Activated effector memory CD4-positive, alpha-beta T cell treated with anti-CD3 and anti-CD28 coated beads, Interleukin-2, amount 50 U/mL, for 16 hours (primary cell): ENCODE measurements at places on chromosomes 16 and 17.

DNA sequence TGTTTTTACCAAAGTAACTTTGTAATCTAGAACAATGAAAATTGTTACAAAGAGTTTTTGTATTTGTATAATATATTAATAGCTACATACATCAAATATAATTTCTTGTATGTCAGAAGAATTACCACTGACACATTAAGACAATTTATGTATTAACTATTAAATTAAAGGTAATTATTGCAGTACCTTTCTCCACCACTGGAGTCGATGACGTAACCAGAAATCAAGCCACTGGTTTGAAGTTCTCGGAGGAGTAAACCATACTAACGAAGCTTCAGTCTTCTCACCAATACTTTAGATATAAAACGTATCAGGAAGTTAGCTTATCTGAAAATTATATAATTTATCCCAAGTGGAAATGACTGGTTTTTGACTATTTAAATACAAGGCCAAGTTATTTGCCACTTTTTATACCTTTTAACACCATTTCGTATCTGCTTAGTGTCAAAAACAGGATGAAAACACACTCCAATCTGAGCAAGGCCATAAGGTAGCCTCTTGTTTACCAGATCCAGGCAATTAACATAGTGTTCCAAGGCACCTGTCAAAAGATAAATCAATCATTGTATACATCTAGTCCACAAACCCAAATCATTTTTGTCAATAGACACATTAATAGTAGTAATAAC is 4.3 kb downstream of the POLG2 start:
- no peak for DNase-seq

DNA sequence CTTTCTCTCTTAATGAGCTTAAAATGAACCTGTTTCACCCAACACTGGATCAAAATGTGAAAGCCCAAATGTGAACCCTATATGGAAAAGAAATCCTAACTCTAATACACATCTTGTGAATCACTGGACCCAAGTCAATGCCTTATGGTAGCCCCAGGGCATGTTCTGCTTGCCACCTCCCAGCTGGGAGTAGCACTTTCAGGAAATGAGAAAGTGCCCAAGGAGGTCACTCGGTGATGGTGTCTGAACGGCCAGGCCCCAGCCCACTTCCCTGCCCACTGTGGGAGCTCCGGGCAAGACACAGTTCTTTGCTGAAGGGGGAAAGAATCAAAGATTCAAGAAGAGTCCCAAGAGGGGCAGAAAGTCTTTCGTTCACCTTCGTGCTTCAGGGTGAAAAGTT is 46.1 kb downstream of the GTF3C1 start:
- DNase-seq: no peak

DNA sequence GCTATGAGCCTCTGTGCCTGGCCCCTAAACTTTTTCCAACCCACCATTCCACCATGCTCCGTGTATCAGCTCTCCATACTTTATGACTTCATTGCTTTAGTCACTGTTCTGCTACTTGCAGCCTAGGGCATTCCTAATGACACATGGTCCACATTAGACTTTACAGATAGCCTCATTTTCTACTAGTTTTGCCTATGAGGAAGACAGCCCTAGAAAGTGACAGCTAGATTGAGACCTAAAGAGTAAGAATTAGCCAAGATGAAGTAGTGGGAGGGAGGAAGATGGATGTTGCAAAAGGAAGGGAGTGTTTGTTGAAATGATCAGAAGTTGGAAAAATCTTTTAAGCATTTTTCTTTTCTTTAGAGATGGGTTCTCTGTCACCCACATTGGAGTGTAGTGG is 11.0 kb downstream of the C16orf54 start:
- no peak for DNase-seq

DNA sequence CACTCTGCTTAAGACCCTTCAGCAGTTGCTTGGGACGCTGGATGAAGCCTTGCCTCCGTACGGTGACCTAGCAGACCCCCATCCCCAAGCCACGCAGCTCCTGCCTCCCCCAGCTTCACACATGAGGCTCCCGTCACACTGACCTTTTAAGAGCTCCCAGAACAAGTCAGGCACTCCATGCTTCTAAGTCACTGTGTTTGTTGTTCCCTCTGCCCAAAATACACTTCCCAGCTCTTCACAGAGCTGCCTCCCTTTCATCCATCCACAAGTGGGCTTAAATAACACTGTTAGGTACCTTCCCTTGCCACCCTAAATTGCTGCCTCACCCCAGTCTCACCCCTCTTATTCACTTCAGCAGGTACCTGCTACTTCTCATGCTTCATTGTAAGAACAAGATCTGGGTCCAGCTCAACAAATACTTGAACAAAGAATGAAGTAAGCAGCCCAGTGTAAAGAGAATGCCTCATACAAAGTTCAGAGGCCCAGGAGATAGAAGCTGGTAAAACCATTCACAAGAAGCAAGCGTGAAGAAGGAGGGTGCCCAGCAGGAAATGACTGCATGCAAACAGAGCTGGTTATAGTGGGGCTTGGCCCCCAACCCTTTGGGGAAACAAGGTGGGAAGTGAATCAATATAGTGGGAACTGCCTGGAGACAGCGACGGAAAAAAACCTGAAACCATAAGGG is 5.8 kb downstream of the ZC3H7A start:
- DNase-seq: peak; percentile 50

DNA sequence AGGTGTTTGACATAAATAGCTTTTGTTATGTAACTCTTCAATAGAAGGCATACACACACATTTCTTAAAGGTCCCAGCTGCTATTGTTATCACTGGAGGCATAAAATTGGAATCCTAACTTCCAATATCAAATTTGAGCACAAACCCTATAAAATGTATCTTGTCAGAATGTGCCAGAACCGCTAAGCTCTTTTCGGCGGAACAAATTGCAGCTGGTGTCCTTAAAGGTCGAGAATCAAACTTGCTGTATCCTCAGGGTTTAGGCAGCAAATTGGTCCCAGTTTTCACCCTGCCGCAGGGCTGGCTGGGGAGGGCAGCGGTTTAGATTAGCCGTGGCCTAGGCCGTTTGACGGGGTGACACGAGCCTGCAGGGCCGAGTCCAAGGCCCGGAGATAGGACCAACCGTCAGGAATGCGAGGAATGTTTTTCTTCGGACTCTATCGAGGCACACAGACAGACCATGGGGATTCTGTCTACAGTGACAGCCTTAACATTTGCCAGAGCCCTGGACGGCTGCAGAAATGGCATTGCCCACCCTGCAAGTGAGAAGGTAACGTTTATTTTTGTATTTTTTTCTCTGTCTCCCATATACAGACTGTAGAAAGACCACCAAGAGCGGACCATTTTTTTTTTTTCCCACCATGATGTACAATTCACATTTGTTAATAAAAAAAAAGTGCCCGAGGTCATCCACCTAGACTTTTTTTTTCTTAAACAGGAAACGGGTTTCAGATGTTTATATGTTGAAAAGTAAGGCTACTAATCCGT is 297.1 kb downstream of the IRF8 start:
- DNase-seq: no peak
